ENCODE measurements at places on chromosomes 6 and 20. TPM values are rescaled to one million over a fixed set of nuclear protein-coding genes. Genes with fewer than 3 reads are reported as not detected.

Gene WFDC12
- total RNA-seq = not detected

DNA sequence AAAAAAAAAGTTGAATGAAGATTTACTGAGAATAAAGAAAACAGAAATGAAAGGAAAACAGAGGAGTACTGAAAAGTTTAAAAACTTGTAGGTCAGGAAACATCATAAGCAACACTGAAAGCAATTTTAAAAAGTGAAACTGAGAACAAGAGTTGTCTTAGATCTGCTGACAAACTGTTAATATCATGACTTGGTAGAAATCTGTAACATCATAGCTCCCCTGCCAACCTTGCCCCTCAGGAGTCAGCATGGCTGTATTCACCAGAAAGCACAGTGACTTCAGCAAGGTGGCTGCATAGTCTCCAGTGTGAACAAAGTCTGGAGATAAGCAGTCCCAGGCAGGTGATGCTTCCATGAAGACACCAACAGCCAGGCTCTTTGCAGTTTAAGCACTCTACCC is 5.3 kb downstream of the NAA20 start:
- H3K27ac ChIP-seq = no peak overlapping the region
- H3K4me1 ChIP-seq = peaks cover 28% of the 10 kb centered on the region
- no peaks in the 10 kb centered on the region for H3K27me3 ChIP-seq

- H3K27ac ChIP-seq = no peak overlapping the region
- H3K36me3 ChIP-seq = no peaks in the 10 kb centered on the region
- no peaks in the 10 kb centered on the region for H3K27me3 ChIP-seq
Measured at GRCh38 chr20:8690074-8690473, 378.8 kb upstream of the PLCB4 start.

Gene SMPDL3A
- 11.9 TPM for total RNA-seq

DNA sequence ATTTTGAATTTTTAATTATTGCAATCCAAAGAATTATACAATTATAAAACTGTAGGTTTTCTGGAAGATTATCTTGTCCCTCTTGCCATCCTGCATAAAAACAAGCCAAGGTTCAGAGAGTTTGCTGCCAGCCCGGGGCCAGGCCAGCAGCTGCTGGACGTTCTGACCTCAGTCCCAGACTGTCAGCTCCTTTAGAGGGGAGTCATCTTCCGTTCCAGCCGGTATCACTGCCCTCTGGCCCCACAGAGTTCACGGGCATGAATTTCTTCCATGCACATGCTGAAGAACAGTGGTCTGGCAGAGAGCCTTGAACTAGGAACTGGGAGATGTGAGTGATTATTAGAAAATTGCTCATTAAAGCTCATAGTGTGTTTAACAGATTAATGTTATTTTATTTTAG is 130.4 kb upstream of the QKI start:
- no peak overlapping the region for H3K27ac ChIP-seq
- no peaks in the 10 kb centered on the region for H3K4me1 ChIP-seq
- no peak for DNase-seq
- H3K27me3 ChIP-seq = no peaks in the 10 kb centered on the region
- no peak overlapping the region for H3K4me3 ChIP-seq
- no peaks in the 10 kb centered on the region for H3K36me3 ChIP-seq

Gene GTF2H4
- 18.0 TPM for total RNA-seq

GRCh38 chr6:56073761-56074160 is 173.6 kb downstream of the COL21A1 start:
- no peak overlapping the region for H3K27ac ChIP-seq
- no peak for DNase-seq
- no peaks in the 10 kb centered on the region for H3K36me3 ChIP-seq
- no peaks in the 10 kb centered on the region for H3K27me3 ChIP-seq
- no peak overlapping the region for H3K4me3 ChIP-seq

GRCh38 chr20:680638-681187 is 5.1 kb upstream of the SCRT2 start:
- H3K36me3 ChIP-seq = no peaks in the 10 kb centered on the region
- DNase-seq = no peak
- no peaks in the 10 kb centered on the region for H3K4me1 ChIP-seq

All from sigmoid colon (tissue), 7 donors.